Spinal cord (tissue), 10 donors: ENCODE measurements at places on chromosomes 1 and 21.
A peak's percentile ranks its signal among the peaks of the same experiment; 100 is the strongest.

GRCh38 chr1:33653226-33653625, 180.8 kb downstream of the ZSCAN20 start:
- no peak for DNase-seq

- no peak for DNase-seq
Measured at GRCh38 chr21:28294051-28294450, 698.6 kb downstream of the LTN1 start.

- no peak for DNase-seq
Measured at GRCh38 chr1:21855257-21856096, 43.4 kb downstream of the LDLRAD2 start.

GRCh38 chr1:7373876-7374562, 397.1 kb upstream of the VAMP3 start:
- no peak for DNase-seq

DNA sequence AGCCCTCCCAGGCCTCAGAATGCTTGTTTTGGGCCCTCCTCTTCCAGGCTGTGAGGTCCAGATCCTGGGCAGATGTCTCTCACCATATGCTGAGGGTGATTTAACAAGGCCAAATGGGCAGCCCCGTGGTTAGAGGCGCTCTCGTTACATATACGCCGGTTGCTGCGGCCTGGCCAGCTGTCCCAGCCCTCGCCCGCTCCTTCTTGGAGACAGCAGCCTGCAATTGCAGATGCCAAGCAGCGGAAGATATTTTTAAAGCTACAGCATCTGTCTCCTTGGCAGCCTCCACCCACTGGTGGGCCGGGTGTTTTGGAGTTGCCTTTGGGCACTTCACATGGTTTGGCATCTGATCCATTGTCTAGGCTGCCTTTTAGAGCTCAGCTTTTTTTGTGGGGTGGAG, 178.8 kb upstream of the NFIA start:
- peak; percentile 94 for DNase-seq

DNA sequence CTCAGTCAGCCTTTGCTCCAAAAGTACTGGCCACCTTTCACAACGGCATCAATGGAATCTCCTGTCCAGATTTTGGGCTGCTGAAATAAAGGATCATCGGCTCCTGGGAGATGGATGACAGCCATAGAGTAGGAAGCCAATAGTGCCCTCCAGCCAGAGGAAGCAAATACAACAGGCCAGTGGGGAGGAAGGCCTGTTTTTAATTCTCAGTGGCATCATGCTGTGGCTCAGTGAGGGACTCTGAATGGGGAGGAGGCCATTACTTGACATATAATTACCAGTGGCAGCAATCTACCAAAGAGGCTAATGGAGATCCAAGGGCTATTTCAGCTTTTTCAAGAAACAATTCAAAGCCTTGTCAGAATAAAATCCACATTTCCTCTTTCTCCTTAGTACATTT, 26.7 kb downstream of the COLGALT2 start:
- no peak for DNase-seq
